ENCODE measurements at places on chromosomes 13 and 19.

DNA sequence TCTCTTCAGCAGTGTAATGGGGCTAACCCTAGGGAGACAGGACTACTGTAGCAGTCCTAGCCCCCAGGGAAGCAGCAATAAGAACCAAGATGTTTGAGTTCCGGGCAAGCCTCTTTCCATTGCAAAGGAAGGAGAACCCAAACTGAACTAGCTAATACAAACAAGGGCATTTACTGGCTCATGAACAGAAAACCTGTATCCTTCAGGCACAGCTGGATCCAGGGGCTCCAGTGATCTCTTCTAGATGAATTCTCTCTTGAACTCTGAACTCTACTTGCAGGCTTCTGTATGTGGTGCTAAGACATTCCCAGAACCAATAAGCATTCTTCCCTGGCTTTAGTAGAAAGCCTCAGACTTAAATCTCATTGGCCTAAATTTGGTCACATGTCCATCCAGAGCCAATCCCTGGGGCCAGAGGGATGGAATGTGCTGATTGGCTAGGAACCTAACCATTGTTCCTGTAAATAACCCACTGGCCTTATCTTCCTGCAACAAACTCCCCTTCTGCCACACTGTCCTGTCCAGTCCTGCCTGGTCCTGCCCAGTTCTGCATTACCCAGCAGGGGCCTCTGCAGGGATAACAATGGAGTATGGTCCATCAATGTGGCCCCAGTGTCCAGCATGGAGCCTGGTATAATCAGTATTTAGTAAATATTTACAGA lies 3.9 kb upstream of the PODNL1 start:
- DNase-seq: no peak

GRCh38 chr13:103386341-103386740 lies 320.1 kb upstream of the SLC10A2 start:
- no peak for DNase-seq

GRCh38 chr13:80605011-80605410 lies 264.1 kb upstream of the SPRY2 start:
- no peak for DNase-seq

- DNase-seq: no peak
Observed at GRCh38 chr13:99322297-99323103, 15.3 kb upstream of the GPR183 start.

GRCh38 chr19:55319785-55320184 lies 5.4 kb downstream of the TMEM150B start:
- DNase-seq: no peak

GRCh38 chr13:109140479-109141349 lies 511.3 kb downstream of the MYO16 start:
- DNase-seq: no peak

- peak; percentile 82 for DNase-seq
Observed at GRCh38 chr19:45667620-45668341, at the start of gene GIPR. Gene GIPR (plus strand): TSS chr19:45668221. CDS start chr19:45669521, 1,300 bp downstream.

- DNase-seq: no peak
Observed at GRCh38 chr19:34832581-34833112, 59.6 kb upstream of the ZNF599 start.

DNA sequence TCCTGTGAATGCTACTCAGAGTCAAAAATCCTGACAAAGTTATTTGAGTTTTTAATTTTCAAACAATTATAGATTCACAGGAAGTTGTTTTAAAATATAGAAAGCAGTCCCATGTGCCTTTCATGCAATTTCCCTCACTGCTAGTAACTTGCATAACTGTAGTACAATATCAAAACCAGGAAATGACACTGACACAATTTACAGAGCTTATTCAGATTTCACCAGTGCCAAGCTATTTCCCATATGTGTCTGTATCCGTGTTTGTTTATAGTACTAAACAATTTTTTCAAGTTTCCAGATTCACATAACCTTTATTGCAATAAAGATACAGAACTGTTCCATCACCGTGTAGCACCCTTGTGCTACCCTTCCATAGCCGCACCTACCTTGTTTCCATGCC lies 934.6 kb downstream of the PCDH17 start:
- DNase-seq: no peak

- no peak for DNase-seq
Observed at GRCh38 chr19:1438933-1439354, 748 bp downstream of the RPS15 start.

DNA sequence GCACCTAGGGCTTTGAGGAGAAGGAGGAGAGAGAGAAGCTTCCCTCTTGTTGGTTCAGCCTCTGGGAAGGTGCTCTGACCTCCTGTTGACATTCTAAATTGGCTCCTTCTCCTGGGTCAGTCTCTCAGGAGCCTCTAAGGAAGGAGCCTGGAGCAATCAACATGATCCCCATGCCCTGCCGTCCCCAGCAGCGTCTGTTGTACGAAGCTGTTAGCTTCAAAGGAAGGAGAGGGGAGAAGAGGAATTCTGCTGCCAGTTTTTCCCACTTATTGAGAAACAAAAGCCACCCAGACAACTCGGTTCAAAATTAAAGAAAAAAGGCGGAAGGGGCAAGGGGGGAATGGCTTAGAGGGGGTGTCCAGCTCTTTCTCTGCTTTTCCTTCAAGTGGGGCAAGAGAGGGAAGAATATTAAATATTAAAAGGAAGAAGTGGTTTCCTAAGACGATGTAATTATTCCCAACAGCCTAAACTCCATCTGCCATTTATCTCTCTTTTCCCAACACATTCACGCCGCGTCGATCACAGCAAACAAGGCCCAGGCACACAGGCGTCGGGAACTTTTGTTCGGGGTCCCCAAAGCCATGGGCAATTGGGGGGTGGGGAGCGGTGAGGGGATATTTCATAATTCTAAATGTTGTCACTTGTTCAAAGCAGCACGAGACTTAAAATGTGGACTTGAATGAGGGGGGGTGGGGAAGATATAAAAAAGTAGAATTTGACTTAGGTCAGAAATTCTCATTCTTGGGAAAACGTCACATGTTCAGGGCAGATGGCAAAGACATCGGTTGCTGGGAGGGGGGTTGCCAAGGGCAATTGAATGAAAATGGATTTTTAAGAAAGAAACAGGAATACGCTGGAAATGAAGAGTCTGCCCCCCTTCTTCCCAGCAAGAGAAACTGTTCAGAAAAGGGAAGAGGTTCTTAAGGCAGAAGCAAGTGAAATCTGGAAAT lies 116.8 kb upstream of the CACNA1A start:
- DNase-seq: no peak

- DNase-seq: peak; percentile 93
Observed at GRCh38 chr13:26445092-26445491, 112.4 kb upstream of the WASF3 start.

DNA sequence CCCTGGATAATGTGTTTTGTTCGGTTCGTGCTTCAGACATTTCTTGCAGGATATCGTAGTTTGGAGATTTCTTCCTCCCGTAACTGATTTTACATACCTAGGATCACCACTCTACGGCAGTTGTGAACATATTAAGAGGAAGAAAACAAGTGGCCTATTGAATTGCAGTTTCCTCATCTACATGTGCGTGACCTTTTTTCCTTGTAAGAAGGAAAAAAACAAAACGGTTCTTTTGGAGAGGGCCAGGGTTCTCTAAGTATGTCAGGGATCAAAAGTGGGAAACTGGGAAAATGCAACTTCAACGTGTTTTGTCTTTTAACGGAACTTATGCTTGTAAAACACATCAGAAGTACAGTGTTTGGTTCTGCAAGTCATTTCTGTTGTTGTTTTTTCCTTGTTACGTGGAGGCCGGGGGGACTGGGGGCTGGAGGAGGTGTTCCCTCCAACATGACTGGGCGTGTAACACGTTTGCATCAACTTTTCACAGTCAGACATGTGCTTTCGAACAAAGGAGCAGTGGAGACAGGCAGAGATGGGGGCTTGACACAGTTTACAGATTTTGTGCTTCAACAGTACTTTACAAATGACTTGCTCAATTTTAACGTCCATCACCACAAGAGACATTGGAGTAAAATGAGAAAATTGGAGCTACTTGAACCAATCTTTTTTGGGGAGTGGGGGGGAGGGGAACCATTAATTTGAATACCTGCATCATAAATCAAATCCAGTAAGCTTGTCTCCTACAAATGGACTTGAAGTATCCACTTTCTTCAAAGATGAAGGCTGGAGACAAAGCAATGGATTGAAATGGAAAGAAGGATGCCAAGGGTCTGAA lies 3.8 kb downstream of the ZC3H4 start:
- DNase-seq: no peak

GRCh38 chr13:105928048-105928447 lies 607.4 kb downstream of the EFNB2 start:
- DNase-seq: no peak

DNA sequence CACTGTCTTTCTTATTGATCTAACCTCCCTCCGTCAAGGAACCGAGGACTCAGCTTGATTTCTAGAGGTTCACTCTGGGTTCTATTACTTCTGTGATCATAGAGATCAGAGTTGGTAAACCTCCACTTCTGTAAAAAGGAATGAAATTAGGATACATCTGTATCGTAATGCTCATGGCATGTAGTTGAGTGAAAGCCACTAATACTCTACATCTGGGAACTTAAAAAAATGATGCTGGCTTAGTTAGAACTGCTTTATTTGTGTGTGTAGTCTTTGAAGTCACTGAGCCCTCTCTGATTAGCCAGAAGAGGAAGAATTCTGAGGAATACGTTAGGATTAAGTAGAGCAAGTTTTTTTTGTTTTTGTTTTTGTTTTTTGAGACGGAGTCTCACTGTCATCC lies 140.8 kb downstream of the GGACT start:
- no peak for DNase-seq

GRCh38 chr13:66265371-66265770 lies 964.8 kb downstream of the PCDH9 start:
- DNase-seq: no peak

- no peak for DNase-seq
Observed at GRCh38 chr19:27865927-27866777, 1346.8 kb downstream of the UQCRFS1 start.

- no peak for DNase-seq
Observed at GRCh38 chr19:34370983-34371382, 6.0 kb downstream of the GPI start.

GRCh38 chr19:30666301-30666803 lies 294.2 kb downstream of the ZNF536 start:
- DNase-seq: peak; percentile 73

- DNase-seq: no peak
Observed at GRCh38 chr19:5990289-5990797, 12.4 kb upstream of the RANBP3 start.

DNA sequence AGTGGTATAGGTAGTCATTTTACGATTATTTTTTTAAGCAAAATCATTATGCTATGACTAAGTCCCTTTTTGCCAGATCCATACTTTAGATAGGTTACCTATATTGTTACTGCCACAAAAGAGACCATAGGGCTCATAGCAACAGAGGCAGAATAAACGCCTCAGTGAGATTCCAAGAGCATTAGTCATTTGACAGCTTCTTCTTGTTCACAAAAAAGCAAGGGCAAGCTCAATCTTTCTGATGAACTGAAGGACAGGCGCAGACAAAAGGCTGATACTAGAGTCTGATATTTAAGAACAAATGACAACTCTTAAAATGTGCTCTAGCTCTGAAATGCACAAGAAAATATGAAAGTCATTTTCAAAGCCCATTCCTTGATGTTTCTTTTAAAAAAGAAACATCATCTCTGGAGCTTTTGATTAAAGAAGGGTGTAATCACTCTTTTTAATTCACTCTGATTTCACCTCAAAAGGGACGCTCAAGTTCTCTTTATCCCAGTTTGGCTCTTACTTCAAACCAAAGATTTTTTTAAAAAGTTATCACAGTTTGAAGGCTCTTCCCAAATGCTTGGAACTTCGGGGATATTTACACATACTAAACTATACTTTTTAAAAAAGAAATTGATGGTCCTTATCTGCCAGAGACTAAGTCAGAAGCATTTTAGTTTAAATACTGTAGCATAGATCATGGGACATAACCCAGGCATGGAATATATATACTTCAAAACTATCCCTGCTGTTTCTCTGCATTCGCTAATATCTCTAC lies 187.2 kb downstream of the EFNB2 start:
- DNase-seq: no peak

- DNase-seq: no peak
Observed at GRCh38 chr13:30339738-30340330, 32.5 kb upstream of the KATNAL1 start.

GRCh38 chr19:7507884-7508283 lies 8.0 kb upstream of the ZNF358 start:
- DNase-seq: peak; percentile 78

DNA sequence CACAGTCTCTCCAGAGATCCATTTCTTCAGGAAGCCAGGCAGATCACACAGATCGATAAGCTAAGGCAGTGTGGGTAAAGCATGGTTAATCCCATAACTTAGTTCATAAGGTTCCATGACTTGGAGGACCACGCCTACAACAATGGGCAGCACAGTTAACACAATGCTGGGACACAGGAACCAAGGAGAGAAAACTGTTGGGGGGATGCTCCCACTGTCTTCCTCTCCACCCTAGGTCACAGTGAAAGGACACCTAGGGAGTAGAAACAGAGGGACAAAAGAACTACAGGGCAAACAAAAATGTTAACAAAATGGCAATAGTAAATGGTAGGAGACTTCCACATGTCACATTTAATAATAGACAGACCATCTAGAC lies 20.8 kb upstream of the ZNF181 start:
- DNase-seq: no peak

DNA sequence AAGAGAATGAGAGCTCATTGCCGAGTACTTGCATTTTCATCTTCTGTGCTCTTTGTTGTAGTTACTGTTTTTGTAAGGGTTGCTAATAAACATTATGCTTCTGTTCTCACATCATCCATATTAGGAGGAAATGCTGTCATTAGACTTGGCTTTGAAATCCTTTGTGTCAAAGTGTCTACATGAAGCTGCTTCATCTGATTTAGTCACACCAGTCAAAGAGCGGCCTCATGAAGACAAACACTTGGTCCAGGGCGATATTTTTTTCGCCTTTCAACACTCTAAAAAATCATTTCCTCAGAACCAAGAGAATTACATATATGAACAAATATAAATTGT lies 105.0 kb downstream of the SPRY2 start:
- DNase-seq: no peak

GRCh38 chr19:32676895-32677359 lies 1.3 kb downstream of the RGS9BP start:
- peak; percentile 14 for DNase-seq

DNA sequence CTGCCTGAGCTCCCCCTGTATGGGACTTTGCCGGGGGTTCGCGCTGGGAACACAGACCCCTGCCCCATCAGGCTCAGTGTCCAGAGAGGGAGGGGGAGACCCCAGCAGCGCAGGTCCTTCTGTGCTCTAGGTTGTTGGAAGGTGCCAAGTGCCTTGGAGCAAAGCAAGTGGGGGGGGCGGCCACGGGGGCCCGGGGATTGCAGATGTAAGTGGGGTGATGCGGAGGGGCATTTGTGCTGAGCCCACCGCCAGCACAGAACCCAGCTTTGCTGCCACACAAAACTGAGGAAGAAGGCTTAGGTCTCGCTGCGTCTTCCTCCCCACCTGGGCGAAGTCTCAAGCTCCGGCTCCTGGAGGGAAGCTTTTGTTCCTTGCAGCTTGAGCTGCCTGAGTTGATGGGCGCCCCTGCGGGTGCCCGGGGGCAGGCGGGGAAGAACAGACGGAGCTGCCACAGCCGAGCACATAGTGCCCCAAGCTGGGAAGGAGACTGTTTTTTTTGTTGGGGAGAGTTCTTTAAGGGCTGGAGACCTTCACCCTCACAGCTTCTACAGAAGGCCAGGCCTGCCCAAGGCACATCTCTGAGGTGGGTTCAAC lies 1.5 kb upstream of the NTN5 start:
- DNase-seq: no peak
